DMS 273 treated with DMSO at 0.1 percent for 48 hours (cell line): ENCODE measurements at places on chromosomes 13 and 19.

GRCh38 chr19:11091703-11092153 is 2.5 kb downstream of the LDLR start:
- DNase-seq, result no peak

GRCh38 chr13:49956131-49956530 is 20.0 kb upstream of the SPRYD7 start:
- no peak for DNase-seq

GRCh38 chr13:50512474-50513299 is 330.8 kb downstream of the DLEU7 start:
- no peak for DNase-seq

DNA sequence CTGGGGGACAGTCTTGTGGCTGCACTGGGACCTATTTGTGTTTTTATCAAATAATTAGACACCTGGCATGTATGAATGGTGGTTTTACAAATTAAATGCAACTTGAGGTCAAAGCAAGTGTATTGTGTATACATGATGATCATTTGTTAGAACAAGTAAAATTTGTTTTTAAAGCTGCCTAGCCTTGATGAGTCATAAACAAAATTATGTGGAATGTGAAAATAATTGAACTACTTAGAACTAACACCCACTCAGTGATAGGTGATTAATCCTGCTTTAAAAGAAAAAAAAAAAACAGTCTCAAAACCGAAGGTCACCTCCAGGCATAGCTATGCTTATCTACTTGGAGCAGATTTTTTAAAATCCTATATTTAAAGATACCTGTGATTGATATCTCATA is 770.3 kb upstream of the SLITRK5 start:
- DNase-seq, result no peak

DNA sequence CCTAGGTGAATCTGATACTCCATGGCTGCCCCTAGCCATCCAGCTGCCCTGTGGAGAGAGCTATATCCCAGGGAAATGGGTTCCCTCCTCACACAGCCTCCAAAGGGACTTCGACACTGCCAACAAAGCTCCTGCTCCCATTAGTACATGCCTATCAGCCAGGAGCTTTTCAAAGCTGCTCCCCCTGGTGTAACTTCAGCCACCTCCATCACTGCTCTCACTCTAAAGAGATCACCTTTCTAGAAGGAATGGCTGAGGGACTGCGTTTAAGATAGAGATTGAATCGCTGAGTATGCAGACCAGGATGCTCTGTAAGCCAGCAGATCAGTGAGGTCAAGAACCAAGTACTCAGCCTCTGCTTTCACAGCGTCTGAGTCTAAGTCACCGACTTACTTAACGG is 213.7 kb downstream of the NALCN start:
- DNase-seq, result no peak

DNA sequence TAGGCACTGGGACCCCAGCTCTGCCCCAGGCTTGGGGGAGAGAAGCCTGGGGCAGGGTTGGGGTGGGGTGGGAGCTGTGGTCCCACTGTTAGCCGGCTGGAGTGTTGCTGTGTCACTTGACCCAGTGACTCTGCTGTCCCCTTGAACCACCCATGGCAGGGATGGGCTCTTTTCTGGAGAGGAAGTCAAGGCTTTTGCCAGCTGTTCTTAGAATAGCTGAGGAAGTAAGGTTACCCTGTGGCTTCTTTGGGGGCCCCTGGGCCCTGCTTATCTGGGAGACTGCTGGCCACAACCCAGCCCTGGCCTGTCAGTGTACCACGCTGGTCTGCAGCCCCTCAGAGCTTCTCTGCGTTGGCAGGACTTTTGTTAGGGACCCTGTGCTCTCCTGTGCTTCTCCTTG is 9.1 kb downstream of the PNPLA6 start:
- DNase-seq, result no peak
